Right atrium auricular region (tissue), 2 donors: ENCODE measurements at places on chromosomes 5 and 9. TPM values are rescaled to one million over a fixed set of nuclear protein-coding genes. Genes with fewer than 3 reads are reported as not detected.

- no peak for DNase-seq
Observed at GRCh38 chr5:97991236-97991635, 782.2 kb upstream of the RGMB start.

GARIN3 gene
- not detected for total RNA-seq

- DNase-seq = no peak
Observed at GRCh38 chr5:98573834-98574320, 199.6 kb upstream of the RGMB start.

ANKRD55 gene
- total RNA-seq = not detected

DNA sequence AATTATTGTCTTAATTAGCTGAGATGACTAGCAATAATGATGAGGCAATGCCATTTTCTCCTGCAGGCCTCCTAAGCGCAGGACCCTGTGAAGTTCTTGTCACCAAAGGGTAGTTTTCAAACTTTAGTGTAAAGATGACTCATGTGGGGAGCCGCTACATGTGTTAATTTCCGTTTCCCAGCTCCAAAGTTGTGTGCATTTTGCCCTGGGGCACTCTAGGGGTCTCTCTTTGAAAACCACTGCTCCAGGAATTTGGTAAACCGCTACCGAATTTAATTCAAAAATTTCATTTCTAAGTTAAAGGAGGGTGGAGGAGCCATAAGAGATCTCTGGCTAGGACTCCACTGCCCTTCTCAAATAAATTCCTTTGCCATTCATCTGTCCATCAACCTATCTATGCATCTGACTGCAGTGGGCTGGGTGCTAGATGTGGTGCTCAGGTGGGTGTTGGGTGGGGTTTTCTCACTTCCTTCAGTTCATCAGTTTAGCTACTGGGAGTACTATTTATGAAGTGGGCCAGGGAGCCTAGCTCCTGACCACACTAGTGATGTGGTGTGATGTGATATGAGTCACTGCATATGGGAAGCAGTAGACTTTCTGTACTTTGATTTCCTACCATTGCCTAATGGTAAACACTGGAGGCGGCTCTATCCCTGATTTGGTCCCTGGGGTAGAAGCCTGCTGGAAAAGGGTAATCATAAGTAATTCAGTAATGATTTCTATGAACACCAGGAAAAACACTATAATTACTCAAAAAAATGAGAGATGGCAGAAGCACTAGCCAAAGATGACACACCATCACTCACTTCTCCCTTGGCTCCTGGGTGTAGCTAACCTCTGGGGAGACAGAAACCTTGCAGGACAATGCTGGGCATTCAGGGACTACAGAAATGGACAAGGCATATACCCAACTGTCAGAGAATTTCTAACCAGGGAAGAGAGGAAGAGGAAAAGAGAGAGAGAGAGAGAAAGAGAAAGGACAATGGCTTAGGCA lies 4.0 kb upstream of the ZSWIM6 start:
- DNase-seq = no peak

CCL27 gene
- not detected for total RNA-seq

DDX4 gene
- not detected for total RNA-seq
